Posterior cingulate gyrus (tissue), 11 donors: ENCODE measurements at places on chromosomes 5 and 9.
A peak's percentile ranks its signal among the peaks of the same experiment; 100 is the strongest.

DNA sequence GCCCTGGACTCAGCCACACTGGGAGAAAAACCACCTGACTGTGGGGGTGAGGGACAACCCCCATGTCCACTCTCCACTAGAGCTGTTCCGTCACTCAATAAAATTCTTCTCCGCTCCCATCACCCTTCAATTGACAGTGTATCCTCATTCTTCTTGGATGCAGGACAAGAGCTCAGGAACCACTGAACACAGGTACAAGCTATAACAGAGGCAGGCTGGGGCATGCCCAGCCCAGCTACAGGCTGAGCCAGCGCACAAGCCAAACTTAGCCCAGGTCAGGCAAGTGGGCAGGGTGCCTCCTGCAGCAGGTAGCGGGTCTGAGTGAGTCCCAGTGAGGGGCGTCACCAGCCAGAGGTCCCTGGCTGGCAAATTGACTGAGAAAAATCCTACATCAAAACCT lies 183.4 kb downstream of the HINT1 start:
- no peak for DNase-seq

GRCh38 chr5:1743769-1744085 lies 55.9 kb downstream of the MRPL36 start:
- no peak for DNase-seq

DNA sequence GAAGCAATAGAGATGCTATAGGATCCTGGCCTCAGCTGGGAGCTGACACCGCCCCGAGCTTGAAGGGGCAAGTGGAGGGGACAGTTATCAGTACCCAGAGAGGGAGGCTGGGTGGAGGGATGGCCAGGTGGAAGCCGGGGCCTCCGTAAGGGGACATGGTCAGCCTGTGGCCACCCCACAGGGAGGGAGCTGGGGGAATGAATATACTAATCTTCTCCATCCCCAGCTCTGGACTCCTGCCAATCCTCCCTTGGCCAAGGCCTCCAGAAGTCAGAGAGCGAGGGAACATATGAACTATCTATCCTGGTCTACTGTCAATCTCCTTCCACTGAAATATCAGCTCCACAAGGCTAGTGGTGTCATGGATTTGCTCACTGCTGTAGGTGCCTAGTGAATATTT lies 109.3 kb downstream of the BOD1 start:
- DNase-seq: no peak

GRCh38 chr9:133301253-133302230 lies 26.5 kb upstream of the ABO start:
- DNase-seq: no peak

DNA sequence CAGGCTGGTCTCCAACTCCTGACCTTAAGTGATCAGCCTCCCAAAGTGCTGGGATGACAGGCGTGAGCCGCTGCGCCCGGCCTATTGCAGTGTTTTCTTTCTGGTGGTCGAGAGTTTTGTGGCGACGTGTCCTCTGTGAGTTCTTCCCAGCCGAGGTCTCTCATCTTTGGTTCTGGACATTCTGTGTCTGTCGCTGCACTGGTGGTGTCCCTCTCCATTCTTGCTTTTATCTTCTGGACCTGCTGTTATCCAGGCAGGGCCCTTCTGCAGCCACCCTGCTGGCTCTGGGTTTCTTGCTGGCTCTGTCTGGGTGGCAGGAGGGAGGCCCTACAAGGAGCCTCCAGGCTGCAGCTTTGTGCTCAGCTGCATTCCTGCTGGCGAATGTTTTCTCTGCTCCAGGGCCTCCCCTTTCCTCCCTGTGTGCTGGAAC lies 49.1 kb upstream of the EXOC3 start:
- DNase-seq: no peak

- DNase-seq: no peak
These were observed 19.9 kb upstream of the FRRS1L start for GRCh38 chr9:109186857-109187520.

DNA sequence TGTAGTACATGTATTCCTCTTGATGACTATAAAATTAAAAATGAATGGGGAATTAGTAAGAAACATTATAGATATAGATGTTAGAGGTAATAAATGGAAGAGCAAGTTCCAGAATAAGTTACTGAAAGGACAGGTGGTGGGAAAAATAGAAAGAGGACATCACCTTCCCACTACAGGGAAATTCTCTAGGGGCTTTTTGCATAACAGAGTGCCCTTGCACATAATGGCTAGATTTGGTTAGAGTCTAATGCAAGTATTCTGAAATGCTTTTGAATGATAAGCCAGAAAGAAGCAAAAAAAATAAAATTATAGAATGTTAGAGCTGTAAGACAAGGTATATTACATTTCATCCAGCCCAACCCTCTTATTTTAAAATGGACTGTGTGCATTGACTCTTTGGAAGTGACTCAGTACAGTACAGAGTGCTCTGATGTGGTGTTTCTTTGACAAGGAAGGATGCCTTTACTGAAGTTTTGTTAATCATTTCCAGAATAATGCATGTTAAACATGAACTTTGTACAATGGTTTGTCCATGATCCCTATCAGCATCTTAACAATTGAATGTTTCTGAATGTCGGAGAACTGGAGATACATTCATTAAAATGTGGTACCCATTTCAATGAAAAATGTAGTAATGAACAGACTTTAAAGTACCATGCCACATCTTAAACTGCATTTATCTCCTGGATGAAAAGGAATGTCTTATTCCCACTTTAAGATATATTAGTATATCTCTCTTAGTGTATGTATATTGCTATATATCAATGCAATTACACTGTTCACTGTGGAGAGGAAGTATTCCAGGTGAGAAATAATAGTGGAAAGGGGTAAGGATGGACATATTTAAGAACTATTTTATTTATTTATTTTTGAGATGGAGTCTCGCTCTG lies 391.1 kb downstream of the ADGRV1 start:
- no peak for DNase-seq

GRCh38 chr9:69516353-69517322 lies 155.5 kb downstream of the APBA1 start:
- peak; percentile 62 for DNase-seq

DNA sequence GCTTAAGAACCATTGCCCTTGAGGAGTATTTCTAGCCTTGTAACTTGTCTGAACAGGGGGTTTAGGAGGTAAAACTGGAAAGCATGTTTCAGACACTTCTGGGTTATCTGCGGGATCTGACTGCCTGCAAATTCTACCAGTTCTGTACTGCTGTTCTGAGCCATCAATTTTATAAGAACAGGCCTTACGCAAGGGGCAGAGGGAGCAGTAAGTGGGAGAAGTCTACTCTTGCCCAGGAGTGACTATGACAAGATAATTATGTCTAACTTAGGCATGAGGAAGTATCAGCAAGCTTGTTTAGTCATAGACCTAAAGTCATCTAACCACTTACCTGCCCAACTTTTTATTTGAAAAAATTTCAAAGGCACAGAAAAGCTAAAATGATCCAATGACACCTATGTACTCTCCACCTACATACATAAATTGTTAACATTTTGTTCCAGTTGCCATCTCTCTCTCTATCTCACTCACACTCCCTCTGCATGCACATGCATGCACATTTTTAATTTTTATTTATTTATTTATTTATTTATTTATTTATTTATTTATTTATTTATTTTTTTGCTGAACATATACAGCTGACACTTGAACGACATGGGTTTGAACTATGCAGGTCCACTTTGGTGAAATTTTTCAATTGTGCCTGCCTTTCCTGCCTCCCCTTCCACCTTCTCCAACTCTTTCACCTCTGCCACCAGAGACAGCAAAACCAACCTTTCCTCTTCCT lies 18.4 kb upstream of the DEPDC1B start:
- DNase-seq: no peak

GRCh38 chr9:130629443-130630070 lies 34.8 kb upstream of the PRDM12 start:
- DNase-seq: no peak

GRCh38 chr9:90801241-90801972 lies at the start of gene SYK:
Gene SYK (plus strand): TSS chr9:90801819. CDS start chr9:90843899, 42,080 bp downstream.
- peak; percentile 86 for DNase-seq

GRCh38 chr5:96745844-96746531 lies 61.8 kb downstream of the ERAP1 start:
- DNase-seq: no peak

- no peak for DNase-seq
These were observed 69.1 kb downstream of the MYO10 start for GRCh38 chr5:16866795-16867576.

GRCh38 chr9:109828254-109828653 lies 48.3 kb downstream of the PALM2AKAP2 start:
- no peak for DNase-seq

GRCh38 chr5:60916646-60917045 lies 28.2 kb downstream of the ERCC8 start:
- DNase-seq: no peak

DNA sequence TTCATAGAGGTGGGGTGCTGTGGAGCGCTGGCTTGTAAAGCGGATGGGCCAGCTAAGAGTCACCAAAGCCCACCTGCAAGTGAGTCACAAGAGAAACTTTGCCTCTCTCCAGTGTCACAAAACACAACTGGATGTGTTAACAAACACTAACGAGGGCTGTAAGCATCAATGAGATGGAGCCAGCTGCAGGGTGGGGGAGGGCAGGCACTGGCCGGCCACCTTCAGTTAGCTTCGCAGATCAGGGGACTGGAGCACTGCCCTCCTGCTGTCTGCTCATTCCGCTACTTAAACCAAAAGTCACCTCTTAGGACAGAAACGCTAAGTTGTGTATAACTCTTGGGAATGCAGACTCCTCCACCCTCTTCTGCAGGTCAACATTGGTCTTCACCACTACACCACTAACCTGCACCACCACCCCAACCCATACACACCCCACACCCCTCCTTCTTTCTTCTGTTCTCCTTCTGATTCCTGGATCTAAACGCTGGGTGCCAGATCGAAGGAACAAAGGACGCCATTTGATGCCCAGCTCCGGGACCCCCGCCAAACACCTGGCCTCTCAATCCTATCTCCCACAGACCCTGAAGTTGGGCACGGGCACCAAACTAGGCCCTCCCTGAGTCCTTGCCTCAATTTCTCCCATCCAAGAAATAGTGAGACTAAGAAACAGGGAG lies 2.1 kb downstream of the ARSI start:
- DNase-seq: peak; percentile 46

DNA sequence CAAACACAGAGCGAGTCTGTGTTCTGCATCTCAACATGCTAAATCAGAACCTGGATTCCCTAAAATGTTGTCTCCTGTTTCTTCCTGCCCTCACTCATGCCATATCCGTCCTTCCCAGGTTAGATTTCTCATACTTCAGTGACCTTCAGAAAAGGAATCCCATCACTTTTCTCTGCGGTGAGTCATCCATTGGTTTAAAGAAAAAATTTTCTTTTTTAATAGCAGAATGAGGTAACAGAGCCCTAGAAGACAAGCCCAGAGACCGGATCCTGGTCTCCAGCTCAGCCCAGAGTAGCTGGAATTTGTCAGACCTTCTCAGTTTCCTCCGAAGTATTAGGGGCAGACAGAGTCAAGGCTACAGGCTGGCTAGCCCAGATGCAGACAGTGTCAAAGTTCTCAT lies 143.2 kb upstream of the DMRT1 start:
- DNase-seq: no peak

GRCh38 chr5:5039918-5040317 lies 100.2 kb upstream of the ADAMTS16 start:
- DNase-seq: no peak

- no peak for DNase-seq
These were observed 22.1 kb downstream of the CAMSAP1 start for GRCh38 chr9:135885100-135885853.

GRCh38 chr5:37112383-37112991 lies 136.7 kb downstream of the CPLANE1 start:
- DNase-seq: no peak

DNA sequence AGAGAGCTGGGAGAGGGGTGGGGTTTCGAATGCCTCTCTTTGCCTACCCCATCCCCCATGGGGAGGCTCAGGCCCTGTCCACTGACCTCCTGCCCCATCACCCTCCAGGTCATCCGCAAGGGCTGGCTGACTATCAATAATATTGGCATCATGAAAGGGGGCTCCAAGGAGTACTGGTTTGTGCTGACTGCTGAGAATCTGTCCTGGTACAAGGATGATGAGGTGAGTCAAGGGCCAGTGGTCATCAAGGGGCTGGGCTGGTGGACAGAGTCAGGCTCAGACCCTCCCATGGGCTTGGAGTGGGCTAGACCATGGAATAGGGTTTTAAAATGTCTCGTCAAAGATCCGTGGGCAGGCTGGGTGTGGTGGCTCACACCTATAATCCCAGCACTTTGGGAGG lies 33.7 kb downstream of the GOLGA2 start:
- DNase-seq: no peak

DNA sequence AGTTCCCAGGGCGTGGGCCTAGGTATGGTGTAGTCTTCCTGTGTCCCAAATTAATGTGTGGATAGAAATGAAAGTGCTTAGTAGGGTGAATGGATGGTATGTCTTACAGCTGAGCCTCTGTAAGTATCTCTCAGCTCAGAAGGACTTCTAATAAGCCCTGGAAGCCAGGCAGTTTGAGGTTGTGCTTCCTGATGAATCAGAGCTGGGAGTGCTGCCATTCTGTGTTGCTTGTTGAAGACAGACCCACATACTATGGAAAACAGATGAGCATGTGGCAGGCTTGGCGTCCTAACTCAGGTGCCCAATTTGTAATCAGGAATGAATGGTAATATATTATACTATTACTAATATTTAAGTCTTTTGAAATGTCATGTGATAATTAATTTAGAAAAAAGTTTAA lies 69.8 kb downstream of the CMYA5 start:
- no peak for DNase-seq

DNA sequence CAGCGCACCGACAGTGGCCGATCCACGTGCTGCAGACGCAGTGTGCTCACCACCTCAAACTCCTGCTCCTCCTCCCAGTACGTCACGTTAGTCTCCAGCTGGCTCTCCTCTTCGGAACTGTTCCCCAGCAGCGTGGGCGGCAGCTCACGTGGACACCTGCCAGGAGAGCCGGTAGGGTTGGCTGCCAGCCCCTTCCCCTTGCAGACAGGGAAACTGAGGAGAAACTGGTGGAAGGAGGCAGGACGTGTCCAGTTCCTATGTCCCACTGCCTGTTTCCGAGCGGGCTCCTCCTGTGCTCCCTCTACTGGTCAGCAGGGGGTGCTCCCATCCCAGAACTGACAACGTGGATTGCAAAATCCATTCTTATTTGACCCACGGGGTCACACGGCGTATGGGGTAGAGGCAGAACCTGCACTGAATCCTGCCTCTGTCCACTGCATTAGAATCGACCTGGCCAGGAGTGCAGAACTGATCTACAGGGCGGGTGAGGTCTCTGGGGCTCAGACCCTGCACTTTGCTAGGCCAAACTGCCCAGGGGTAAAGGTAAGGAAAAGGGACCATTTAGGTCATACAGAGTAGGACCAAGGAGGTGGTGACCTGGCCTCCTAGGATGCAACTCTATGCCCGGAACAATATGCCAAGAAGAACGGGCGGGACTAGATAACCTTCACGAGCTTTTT lies 25.7 kb downstream of the PDGFRB start:
- DNase-seq: peak; percentile 96

- DNase-seq: no peak
These were observed 65.0 kb upstream of the DAP start for GRCh38 chr5:10825897-10826644.

DNA sequence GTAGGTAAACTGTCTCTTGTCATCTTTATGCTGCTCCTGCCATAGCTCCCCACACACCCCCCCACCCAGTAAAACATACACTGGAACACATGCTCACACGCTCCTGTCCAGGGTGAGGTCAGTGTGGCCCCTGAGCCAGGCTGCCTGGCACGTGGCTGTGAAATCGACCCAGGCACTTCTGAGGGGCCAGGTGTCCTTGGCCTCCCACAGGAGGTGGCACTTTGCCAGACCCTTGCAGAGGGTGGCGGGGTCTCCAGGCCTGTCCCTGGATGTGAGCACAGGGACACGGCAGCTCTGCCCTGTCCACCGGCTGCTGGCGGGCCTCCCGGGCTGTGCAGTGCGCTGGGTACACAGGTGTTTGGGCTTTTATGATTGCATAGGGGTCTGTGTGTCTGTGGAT lies 10.0 kb upstream of the CRB2 start:
- DNase-seq: no peak
